NCI-H1105 (cell line): ENCODE measurements at places on chromosomes 4 and X.

- no peak for DNase-seq
These were observed 6.3 kb downstream of the FMR1 start for GRCh38 chrX:147917700-147918695.

DNA sequence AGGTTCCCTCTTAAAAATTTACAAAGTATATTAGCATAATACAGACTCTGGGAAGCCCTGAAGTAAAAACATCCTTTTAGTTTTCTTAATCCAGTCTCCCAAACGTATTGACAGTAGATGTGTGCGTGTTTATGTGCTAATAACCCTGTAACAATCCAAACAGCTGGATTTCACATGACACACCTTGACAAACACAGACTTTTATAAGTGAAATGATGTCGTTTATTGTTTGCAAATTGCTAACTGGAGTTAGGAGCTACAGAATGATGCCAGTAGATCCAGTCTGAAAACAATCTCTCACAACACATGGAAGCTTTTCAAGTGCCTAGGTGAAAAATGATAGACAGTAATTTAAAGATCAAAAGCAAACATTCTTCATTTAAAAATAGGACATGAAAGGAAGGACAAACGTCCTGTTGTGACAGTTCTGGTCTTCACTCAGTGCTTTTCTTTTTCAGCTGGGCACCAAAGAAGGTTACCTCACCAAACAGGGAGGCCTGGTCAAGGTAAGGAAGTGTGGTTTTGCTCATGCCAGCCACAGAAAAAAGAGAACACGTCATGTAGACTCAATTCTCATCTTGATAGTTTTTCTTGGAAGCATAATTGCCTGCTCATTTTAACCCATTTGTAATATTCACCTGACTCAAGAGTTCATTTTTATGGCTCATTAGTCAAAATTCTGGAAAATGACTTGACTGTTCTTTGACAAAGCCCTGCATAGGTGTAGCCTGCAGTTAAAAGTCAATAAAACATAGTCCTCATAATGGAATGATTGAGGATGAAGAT is 32.9 kb downstream of the LAMTOR3 start:
- DNase-seq, result no peak

- DNase-seq, result no peak
These were observed 365.2 kb downstream of the FAT4 start for GRCh38 chr4:125679989-125680388.

DNA sequence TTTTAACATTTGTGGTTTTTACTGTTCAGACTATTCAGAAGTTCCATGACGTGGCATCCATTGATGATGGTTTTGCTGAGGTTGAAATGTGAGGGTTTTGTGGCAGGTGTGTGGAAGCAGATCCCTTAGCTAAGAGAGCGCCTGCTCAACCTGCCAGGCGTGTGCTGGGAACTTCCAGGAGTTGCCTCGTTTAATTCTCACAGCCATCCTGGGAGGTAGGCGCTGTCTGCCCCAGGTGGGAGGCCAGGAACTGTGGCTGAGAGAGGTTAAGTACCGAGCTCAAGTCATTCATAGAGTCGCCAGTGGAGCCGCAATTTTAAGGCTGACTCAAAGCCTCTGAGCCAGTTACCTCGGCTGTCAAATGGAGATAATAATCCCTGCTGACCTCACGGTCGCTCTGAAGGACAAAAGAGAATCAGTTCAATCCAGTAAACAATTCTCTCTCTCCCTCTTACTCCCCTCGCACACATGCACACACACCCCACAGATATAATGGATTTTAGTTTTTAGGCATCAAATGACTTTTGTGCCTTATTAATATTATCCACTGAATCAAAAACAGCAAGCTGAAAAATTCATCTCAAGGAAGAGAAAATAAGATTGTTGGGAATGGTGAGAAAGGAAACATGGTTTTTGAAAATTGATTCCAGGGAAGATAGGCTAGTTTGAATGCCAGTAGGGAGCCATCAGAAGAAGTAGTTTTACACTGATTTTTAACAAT is 171.3 kb downstream of the PTTG2 start:
- no peak for DNase-seq

DNA sequence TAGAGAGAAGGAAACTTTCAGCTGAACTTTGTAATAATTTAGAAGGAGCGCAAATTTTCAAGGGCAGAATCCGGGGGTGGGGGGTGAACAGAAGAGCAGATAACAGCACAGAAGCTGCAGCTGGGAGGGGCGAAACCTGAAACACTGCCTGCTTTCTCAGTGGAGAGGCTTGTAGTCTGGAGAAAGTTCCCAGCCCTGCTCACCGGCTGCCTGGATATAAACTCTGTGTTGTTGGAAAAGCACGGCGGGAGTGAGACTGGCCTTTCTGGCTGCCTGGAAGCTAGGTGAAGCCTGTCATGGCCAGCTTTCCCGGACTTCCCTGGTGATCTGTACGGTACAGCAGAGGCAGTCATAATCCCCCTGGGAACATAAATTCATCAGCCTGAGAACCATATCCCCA is 1352.1 kb upstream of the DIAPH2 start:
- DNase-seq, result no peak

GRCh38 chr4:142598132-142598531 is 248.0 kb downstream of the INPP4B start:
- DNase-seq, result no peak

- no peak for DNase-seq
These were observed 11.8 kb downstream of the UGT2B15 start for GRCh38 chr4:68658672-68659071.

DNA sequence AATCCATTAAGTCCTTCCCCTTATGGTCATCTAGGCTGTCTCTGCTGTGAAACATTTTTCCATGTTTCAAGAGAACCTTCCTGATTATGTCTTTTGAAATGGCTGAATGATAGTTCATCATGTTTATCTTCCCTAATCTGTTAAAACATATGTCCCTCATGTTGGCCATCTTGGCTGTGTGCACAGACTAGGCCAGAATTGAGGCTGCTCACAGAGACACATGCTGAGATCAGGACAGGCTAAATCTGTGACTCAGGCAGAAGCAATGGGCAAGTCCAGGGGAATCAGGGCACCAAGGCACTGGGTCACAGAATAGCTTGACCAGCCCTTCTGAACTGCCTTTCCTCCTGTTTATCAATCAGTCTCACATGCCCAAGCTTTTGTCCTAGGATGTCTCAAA is 78.3 kb downstream of the FHDC1 start:
- DNase-seq, result no peak

DNA sequence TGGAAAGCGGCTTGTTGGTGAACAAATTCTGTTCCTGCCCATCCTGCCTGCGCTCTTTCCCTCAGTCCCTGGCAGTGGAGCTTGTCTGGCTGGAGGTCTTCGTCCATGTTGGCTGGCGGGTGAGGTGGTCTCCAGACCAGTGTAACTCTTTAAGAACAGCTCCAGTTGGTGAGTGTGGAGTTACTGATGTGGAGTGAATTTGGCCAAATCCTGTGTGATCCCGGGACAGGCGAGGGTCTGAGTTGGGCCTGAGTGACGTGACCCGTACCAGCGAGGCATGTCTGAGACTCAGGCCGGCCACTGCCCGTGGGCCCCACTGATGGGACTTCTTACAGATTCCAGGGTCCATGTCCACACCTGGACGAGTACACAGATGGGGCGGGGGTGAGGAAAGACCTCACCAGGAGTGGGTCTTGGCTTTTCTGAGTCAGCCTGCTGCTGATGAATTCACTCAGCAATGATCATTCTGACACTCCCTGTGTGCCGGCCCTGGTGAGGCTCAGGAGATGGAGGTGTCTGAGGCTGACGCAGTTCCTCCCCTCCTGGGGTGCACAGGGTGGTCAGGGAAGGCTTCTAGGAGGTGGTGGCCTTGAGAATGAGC is 45.5 kb downstream of the PSAPL1 start:
- DNase-seq, result no peak

DNA sequence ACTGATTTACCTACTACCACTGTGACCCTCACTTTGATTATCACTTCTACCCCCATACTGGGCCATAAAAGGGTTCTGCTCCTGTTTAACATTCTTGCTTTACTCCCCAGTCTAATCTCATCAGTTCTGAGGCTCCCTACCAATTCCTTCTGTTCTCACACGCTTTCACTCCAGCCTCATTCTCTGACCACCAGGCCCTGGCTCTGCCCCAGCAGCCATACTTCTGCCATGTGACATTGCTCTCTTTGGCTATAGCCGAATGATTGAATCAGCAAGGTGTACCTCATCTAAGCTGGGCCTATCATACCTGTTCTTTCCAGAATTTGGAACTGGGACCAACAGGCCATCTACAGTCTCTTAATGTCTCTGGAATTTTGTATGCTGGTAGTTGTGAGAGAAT is 14.4 kb upstream of the ELF2 start:
- DNase-seq, result no peak

GRCh38 chr4:154854362-154854761 is 73.3 kb downstream of the RBM46 start:
- no peak for DNase-seq

- no peak for DNase-seq
These were observed 118.2 kb downstream of the GPR143 start for GRCh38 chrX:9647431-9647830.

- no peak for DNase-seq
These were observed 13.6 kb downstream of the SLC25A6 start for GRCh38 chrX:1378306-1378759.
